ENCODE measurements at places on chromosomes 13 and 19.
A peak's percentile ranks its signal among the peaks of the same experiment; 100 is the strongest.

GRCh38 chr19:16660763-16661479 is at the start of gene TMEM38A:
TSS of gene TMEM38A (plus strand) at chr19:16661139. CDS start at chr19:16661218, 79 bp downstream.
- peak; percentile 21 for DNase-seq

DNA sequence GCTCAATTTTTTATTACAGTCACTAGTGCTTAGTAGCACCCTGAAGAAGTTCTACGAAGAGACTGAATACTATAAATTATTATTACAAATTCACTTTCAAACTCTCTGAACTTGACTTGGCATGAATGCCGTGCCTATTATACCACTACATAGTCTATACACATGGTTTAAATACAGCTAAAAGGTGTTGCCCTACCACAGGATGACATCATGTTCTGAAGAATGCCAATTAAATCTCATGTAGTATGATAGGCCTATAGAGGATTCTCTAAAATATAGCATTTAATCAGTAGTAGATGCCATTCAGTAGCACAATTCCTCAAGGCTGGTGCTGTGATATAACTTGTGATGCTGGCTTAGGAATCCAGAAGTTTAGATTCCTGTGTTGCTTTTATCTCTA is 16.7 kb upstream of the POSTN start:
- no peak for DNase-seq

- DNase-seq, result no peak
Observed at GRCh38 chr19:6278740-6279619, 795 bp downstream of the MLLT1 start.

GRCh38 chr13:90680826-90681225 is 666.7 kb upstream of the MIR17HG start:
- no peak for DNase-seq

DNA sequence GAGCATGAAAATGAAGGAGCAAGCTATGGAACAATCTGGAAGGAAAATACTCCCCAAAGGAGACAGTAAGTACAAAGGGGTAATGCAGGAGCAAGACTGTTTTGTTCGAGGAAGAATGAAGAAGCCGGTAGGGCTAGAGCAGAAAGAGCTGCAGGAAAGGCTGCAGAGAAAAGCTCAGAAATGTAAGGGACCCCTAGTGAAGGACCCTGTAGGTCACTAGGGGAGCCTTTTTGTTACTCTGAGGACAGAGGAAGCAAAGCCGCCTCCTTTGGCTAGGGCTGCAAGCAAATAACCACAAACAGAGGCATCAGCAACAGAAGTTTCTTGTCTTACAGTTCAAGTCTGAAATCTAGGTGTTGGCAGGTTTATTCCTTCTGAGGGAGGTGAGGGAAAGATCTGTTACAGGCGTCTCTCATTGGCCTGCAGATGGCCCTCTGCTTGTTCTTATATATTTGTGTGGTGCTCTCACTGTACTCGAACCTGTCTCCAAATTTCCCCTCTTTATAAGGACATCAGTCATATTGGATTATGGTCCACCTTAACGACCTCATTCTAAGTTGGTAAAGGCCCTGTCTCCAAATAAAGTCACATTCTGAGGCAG is 362.3 kb downstream of the COG6 start:
- DNase-seq, result no peak

GRCh38 chr13:19910336-19911072 is 47.1 kb upstream of the ZMYM5 start:
- no peak for DNase-seq

GRCh38 chr19:14366529-14366928 is 14.7 kb upstream of the ADGRE5 start:
- peak; percentile 17 for DNase-seq

DNA sequence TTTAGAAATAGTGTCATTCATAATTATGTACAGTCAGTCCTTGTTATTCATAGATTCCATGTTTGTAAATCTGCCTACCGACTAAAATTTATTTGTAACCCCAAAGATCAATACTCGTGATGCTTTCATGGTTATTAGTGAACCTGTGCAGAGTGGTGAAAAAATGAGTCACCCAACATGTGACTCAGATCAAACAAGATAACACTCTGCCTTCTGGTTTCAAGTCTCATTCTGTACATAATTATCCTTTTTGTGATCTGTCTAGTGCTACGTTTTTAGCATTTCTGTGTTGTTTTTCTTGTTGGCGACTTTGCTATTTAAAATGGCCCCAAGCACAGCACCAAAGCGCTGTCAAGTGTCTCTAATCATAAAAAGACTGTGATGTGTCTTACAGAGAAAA is 274.7 kb downstream of the SUCLA2 start:
- no peak for DNase-seq

GRCh38 chr13:23567906-23568460 is 2.2 kb upstream of the TNFRSF19 start:
- no peak for DNase-seq

- no peak for DNase-seq
Observed at GRCh38 chr13:94567581-94567980, 28.4 kb downstream of the TGDS start.

- no peak for DNase-seq
Observed at GRCh38 chr13:41032691-41033376, 13.7 kb upstream of the ELF1 start.

GRCh38 chr13:36834299-36834698 is 15.3 kb downstream of the RFXAP start:
- no peak for DNase-seq

DNA sequence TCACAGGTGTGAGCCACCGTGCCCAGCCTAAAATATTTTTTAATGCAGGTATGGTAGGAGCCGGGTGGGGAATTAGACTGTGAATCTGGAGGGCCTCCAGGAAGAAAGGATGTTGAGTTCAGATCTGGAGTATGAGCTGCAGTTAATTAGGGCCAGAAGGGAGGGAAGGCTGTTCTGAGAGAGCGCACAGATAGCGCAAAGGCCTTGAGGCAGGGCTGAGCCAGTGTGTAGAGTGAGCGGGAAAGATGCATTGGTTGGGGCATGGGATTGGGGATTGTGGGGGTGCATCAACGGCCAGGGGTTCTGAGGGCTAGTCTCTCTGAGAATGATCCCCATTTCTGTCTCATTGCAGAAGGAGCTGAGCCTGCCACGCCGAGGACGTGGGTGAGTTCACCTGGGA is 9.7 kb downstream of the MAST3 start:
- DNase-seq, result no peak

- no peak for DNase-seq
Observed at GRCh38 chr13:39318161-39318560, 279.9 kb downstream of the NHLRC3 start.

DNA sequence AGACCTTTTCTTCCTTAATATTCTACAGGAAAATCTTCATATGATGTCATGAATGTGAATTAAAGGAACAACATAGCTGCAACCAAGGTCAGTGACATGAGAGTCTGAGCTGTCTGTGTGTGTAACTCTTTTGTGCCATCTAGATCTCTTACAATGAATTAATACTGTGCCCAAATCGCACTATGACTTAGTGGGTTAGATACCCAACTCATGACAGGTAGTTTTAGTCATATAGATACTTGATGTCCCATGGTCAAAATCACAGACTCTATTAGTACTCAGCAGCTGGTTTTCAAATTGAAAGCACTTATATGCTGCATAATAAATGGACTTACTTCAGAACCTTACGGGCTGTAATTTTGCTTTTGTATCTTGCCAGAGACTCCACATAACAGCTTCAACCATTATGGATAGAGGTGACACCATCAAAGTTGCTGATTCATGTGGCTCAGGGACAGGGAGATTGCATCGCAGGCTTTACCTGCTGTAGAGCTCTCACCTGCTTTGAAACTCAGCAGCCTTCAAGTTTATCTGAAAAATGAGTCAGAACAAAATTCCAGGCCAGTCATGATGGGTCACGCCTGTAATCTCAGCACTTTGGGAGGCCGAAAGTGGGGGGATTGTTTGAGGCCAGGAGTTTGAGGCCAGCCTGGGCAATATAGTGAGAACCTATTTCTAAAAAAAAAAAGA is 12.3 kb upstream of the ZNF283 start:
- no peak for DNase-seq

GRCh38 chr13:100694722-100695508 is 20.3 kb upstream of the TMTC4 start:
- DNase-seq, result no peak

DNA sequence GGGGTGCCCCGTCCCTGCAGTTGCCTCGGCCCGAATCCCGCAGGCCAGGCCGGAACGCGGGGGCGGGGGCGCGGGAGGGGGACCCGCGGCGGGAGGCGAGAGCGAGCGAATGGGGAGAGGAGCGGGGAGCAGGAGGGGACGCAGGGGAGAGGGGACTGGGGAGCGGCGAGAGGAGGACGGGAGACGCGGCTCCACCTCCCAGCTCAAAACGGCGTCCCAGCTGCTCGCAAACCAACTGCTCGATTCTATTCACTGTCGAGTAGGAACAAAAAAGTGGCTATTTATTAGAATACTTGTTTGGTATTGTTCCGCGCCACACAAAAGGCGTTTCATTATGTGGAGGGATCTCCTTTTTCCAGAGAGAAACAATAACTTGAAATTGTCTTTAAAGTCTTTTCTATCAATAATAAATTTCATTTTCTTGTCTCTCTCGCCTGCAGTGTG is 10.6 kb upstream of the SOX1 start:
- peak; percentile 44 for DNase-seq

GRCh38 chr13:47896111-47896510 is 105.0 kb downstream of the SUCLA2 start:
- no peak for DNase-seq

DNA sequence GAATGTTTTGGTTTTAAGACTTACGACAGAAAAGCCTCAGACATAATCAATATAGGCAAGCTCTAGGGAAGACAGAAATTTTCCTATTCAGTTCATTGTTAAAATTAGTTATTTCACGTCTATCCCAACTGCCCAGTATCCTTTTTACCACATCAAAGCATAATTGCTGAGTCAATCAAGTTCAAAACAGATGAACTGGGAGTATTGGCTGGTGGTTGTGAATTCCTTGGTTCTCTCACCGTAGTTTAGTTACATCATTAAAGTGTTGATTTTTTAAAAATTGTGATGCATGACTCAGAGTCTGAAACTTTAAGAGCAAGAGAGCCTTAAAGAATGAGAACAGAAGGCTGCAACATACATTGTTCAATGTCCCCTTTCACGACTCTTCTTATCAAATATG is 143.3 kb upstream of the FREM2 start:
- DNase-seq, result no peak

DNA sequence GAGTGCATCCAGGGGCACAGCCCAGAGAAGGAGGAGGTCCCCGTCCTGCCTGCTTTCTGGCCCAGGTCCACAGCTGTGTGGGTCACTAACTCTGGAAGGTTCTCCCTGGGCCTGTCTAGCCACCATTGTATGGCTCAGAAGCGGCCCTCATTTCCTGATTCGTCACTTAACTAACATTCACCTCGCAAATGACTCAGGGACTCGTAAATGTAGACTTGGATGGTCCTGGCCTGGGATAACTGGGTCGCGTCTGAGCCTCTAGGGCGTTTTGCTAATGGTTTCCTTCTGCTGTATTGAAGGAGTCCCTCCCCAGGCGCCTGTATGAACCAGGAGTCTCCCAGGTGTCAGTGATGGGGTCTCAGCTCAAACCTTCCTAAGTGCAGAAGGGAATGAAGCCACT is 162.8 kb downstream of the ZNF536 start:
- no peak for DNase-seq

GRCh38 chr19:16518483-16519229 is 22.5 kb downstream of the C19orf44 start:
- no peak for DNase-seq

GRCh38 chr19:4067396-4068046 is 822 bp upstream of the ZBTB7A start:
- no peak for DNase-seq

GRCh38 chr19:13646758-13647157 is 117.6 kb upstream of the MRI1 start:
- peak; percentile 41 for DNase-seq

- DNase-seq, result no peak
Observed at GRCh38 chr19:21593934-21594820, 88.8 kb downstream of the ZNF429 start.

GRCh38 chr19:56670961-56671612 is 470 bp downstream of the ZNF835 start:
- DNase-seq, result peak; percentile 17

DNA sequence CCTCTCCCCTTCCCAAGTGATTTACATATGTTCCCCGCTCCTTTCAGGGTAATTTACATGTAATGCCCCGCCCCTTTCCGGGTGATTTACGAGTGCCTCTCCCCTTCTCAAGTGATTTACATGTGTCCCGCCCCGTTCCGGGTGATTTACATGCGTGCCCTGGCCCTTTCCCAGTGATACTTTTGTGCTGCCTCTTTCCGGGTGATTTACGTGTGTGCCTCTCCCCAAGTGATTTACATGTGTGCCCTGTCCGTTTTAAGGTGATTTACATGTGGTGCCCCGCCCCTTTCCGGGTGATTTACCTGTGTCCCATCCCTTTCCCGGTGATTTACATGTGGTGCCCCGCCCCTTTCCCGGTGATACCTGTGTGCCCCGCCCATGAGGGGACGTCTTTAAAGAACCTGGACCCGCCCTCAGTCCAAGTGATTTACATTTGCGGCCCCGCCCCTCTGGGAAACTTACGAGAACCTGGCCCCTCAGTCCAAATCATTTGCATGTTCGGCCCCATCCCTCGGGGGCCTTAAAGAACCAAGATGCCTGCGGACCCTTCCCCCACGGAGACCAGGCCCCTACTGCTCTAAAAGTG is 559 bp upstream of the LENG9 start:
- DNase-seq, result peak; percentile 65

- peak; percentile 58 for DNase-seq
Observed at GRCh38 chr13:31199849-31200636, at the start of gene B3GLCT. TSS of gene B3GLCT (plus strand) at chr13:31199975. CDS start at chr13:31200085, 110 bp downstream.

GRCh38 chr19:40355975-40356680 is 7.6 kb downstream of the PLD3 start:
- no peak for DNase-seq

DNA sequence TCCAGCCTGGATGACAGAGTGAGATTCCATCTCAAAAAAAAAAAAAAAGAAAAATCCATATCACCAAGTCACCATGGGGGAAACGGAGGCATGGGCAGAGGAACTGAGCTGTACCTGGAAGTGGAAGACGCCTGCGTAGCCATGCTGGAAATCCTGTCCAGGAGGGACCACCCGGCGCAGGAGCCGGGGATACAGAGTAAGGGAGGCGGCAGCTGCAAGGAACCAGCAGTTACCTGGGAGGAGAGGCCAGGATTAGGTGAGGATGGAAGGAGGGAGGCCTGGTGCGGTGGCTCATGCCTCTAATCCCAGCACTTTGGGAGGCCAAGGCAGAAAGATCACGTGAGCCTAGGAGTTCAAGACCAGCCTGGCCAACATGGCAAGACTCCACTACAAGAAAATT is 2.0 kb downstream of the CAPN12 start:
- no peak for DNase-seq

GRCh38 chr13:106986033-106986484 is 418.1 kb upstream of the ARGLU1 start:
- DNase-seq, result no peak

GRCh38 chr19:43620061-43621001 is 902 bp upstream of the ZNF428 start:
- DNase-seq, result no peak

DNA sequence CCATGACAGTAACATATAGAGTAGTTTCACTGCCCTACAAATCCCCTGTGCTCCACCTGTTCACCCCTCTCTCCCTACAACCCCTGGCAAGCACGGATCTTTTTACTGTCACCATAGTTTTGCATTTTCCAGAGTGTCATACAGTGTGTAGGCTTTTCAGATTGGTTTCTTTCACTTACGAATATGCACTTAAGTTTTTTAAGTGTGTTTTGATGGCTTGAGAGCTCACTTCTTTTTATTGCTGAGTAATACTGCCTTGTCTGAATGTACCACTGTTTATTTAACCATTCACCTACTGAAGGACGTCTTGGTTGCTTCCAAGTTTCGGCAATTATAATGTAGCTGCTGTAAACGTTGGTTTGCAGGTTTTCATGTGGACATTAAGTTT is 175.1 kb downstream of the ITGBL1 start:
- no peak for DNase-seq
